ENCODE measurements at places on chromosomes 16 and 17.
A peak's percentile ranks its signal among the peaks of the same experiment; 100 is the strongest.

- no peak for DNase-seq
Measured at GRCh38 chr17:81712468-81713003, 452 bp downstream of the SLC25A10 start.

- no peak for DNase-seq
Measured at GRCh38 chr17:8941520-8941919, 24.0 kb downstream of the PIK3R5 start.

GRCh38 chr17:29063992-29064391 is 21.1 kb downstream of the PIPOX start:
- no peak for DNase-seq

DNA sequence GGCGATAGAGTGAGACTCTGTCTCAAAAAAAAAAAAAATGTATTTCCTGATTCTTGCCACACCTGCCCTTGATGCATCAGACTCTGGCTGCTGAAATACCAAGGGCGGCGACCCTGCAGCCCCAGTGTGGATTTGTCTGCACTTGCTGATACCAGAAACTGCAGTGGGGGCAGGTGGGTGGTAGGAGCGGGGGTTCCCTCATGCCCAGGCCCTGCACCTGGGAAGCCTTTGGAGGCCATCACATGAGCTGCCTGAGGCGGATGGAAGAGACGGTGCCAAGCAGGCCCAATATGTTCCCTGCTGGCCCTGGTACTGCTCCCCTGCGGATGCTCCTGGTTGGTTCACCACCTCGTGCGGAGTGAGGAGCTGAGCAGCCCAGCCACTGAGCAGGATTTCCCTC is 50.6 kb downstream of the MARF1 start:
- no peak for DNase-seq

DNA sequence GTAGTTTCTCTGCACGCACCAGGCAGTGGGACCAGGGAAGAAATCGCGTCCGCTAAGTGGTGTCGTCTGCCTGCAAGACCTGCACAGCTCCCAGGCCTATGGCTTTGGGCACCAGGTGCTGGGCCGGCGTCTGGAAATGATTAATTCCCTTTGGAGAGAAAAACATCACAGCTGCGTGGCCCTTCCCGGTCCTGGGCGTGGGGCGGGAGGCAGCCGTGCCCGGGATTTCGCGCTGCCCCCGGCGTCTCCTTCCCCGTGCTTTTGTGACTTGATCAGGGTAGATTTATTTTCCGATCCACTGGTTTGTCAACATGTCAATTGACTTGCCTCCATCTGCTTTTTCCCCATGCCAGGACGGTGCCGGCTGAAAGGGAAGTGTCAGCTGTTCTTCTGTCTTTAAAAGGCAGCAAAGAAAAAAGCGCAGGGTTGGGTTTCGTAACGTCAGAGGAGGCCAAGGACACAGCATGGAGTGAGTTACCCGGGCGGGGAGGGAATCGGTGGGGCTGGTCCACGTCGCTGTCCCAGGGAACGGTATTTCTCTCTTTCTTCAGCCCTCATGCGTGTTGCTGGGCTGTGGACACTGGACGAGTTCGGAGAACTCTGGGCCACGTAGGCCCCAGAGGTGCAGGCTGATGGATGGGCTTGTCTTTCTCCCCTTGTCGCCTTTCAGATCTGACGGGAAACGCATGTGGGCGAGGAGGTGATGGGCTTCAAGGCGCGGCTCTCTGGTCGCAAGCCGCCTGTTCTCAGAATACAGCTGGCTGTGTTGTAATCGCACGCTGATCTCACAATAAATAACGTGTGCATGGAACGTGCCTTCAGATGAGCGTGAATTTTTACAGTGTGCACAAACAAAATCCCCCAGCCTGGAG is 188.1 kb upstream of the ZNF469 start:
- DNase-seq, result no peak

DNA sequence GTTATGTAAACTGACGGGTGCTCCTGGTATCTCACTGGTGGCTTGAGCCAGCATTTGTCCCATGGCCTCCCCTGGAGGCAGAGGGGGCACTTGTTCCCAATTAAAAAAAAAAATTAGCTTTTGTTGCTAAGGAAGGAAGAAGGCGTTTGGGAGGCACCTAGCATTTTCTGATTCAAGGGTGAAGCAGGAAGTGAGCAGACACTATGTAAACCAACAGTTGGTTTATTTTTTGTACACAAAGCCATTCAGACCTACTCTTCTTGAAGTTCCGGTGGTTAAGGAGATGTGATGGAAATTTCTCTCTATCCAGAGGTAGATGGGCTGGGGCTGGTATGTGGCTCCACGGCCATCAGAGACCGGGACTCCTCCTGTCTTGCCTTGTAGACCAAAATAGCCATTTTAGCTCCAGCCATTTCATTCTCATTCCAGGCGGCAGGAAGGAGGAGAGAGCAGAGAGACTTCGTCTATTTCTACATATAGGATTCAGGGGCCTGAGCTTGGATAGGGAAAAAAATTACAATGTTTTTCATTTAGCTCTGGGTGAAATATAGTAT is 103.0 kb downstream of the SNX29 start:
- no peak for DNase-seq

GRCh38 chr16:88597856-88598491 is 27.8 kb downstream of the ZC3H18 start:
- no peak for DNase-seq

DNA sequence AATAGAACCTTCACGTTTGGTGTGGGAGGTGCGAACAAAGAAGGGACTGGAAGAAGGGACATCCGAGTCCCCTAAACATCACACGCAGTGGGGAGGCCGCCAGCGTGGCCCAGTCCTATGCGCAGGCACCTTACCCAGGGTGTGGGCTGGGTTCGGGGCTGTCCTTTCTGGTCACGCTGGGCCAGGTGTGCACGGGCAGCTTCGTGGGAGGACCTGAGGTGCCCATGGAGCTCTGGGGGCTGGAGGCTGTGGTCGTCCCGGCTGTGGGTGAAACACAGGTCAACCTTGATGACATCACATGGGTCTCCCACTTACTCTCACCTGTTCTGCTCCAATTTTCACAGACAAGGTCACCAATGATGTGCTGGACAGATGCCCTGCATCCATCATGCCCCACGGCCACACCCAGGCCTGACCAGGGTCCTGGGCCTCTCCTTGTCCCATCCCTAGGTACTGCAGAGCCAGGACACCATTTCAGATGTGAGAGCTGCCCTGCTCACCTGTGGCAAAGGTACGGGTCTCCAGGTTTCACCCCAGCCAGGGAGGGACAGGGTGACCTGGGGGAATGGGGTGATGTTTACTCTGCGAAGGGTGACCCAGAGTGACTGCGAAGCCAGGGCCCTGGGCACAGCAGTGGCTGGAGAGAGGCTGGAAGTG is 3.1 kb downstream of the CD300C start:
- DNase-seq, result no peak

DNA sequence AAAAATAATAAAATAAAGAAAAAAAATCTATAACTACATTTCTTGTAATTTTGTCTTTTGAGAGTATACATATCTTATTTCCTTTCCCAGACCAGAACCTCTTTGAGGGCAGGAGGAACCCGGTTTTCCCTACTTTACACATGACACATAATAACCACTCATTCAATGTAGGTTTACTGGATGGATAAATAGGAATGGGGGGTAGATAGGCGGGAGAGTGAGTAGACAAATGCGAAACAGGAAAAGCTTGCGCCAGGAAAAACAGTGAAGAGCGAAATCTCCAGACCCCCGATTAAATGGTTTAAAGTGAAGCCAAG is 515 bp upstream of the GOSR2 start:
- DNase-seq, result no peak

GRCh38 chr16:77868478-77868877 is 80.1 kb downstream of the VAT1L start:
- no peak for DNase-seq

DNA sequence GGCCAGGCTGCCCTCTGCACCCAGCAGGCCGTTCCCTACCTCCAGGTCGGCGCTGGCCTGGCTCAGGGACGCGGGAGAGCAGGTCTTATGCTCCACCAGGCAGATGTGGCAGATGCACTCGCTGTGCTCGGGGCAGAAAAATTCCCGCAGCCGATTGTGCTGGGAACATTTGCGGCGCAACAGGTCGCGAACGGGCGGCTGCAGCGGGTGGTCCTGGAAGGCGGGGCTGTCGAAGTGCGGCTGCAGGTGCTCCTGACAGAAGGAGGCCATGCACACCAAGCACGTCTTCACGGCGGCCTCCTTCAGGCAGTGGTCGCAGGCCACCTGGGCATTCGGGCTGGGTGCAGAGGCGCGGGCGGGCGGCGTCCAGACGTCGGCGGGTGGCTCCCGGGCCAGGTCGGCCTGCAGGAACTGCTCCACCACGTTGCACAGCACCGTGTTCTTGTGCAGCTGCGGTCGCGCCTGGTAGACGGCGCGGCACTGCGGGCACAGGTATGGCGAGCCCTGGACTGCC is 439 bp downstream of the TRIM25 start:
- no peak for DNase-seq

DNA sequence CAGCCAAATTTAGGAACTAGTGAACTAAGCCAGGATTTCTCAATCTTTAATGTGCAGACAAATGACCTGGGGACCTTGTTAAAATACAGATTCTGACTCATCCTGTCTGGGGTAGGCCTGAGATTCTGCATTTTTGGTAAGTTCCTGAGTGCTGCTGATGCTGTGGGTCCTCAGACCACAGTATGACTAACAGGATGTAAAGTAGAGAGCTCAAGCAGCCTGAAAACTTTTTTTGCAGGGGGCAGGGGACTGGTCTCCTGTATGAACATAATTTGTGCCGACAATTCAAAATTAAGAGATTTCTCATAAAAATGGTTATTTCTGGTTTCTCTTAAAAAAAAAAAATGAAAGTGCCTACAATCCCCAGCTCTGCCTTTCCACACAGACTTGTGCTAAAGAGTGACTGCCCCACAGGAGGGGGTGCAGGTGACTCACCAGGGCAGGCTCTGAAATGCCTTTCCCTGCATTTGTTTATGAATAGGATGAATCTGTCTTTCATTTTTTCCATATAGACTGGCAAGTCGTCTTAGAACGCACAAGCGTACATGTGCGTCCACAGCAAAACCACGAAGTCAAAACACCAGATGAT is 271.5 kb downstream of the PHKB start:
- DNase-seq, result peak; percentile 36

Measured in AG09319 (cell line).